PC-3 (cell line): ENCODE measurements at places on chromosomes 11 and 22. TPM values are rescaled to one million over a fixed set of nuclear protein-coding genes. Genes with fewer than 3 reads are reported as not detected.

The ADAMTS8 gene
- 0.12 TPM in 1 of 2 replicates, not detected in the other for total RNA-seq

The MS4A3 gene
- total RNA-seq = not detected in 2 replicates

The LRRC4C gene
- total RNA-seq = not detected in 2 replicates

The GNAZ gene
- total RNA-seq = 14.4 and 17.6 TPM in 2 replicates

The SHANK3 gene
- total RNA-seq = 3.7 and 6.8 TPM in 2 replicates

The PKDREJ gene
- not detected in 2 replicates for total RNA-seq

The CHRM1 gene
- total RNA-seq = not detected in 2 replicates

DNA sequence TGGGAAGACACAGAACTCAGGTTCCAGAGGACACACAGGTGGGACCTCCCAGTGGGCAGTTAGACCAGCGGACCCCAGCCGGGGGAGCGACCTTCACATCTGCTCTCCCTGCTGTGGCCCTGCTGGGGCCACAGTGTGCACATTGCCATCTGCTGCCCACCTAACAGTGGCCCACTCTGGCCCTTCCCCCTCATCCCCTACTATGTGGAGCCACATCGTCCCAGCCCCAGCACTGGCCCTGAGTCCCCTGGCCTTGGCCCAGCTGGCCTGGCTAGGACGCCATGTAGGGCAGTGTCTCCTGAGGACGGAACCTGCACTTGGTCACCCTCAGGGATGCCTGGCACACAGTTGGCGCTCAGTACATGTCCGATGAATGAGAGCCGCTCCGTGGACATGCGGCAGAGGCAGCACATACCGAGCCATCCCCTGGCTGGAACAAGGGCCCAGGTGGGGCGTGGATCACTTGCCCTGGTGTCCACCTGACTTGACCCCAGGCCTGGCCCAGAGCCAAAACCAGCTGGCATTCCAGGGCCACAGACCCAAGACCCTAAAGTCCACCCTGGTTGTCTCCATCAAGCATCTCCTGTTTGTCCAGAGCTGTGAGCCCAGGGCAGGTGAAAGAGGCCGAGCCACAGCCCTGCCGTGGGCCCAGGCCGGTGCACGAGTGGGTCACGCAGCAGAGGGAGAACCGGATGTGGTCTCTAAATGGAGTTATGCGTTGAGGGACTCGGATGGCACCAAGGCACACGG lies 93.1 kb upstream of the FGF3 start:
- H3K36me3 ChIP-seq = no peaks in the 10 kb centered on the region
- H3K27ac ChIP-seq = no peak overlapping the region
- H3K27me3 ChIP-seq = no peaks in the 10 kb centered on the region

DNA sequence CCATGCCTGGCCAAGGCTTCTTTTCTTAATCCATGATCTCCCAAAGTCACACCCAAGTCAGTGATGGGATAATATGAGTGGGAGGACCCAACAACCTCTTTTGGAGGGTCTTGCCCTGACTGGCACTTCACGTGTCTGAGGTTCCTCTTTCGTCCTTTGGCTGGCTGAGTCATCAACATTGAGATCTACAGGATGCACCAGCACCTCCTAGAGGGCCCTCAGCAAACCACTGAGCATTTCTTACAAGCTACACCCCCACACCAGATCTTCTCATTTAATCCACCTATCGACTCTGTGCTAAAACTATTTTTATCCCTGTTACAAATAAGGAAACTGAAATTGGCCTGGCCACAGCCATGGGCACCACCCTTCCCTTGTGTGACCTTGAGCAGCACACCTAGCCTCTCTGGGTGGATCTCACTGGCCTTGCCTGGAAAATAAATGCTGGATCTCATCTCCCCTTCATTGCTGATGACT lies 63.4 kb downstream of the FLI1 start:
- H3K4me1 ChIP-seq = no peaks in the 10 kb centered on the region
- H3K36me3 ChIP-seq = no peaks in the 10 kb centered on the region
- H3K27me3 ChIP-seq = 0 out of 2 replicates have a peak, but pooled peaks cover 7% of the 10 kb centered on the region
- peak; percentile 50 for DNase-seq

DNA sequence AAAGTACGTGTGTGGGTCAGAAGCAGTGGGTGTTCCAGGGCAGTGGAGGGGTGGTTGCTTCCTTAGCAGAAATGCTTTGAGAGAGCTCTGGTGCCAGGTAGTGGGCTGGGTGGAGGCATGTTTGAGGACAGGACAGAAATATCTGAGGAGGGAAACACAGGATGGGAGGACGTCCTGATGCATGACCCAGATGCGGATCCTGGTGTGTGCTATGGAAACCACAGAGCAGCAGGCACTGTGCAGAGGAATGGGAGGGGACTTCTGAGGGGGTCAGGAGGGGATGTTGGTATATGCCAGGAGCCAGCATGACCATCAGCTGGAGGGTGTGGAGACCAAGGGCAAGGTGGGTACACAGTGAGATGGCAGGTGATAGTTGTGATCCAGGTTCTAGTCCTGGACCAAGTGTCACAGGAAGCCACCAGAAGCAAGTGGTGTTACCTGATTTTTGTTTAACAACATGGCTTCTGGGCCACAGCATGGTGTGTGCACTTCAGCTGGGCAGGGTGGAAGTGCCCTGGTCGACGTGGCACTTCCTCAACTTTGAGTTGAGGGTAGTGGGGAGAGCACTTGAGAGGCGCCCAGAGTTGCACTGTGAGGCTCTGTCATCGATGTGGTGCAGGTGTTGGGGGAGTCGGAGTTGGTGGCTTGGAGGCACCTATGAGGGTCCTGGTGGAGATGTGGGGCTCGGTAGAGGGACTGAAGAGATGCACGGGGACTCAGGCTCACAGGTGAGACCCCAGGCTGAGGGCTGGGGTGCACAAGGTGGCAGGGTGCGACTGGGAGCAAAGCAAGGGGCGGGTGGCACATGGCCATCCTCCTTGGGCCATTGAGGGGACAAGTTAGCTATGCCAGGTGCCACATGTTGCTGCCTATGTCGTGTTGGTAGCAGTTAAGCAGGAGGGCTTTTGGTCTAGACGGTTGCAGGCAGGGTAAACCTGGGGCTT lies 7.5 kb downstream of the DGCR8 start:
- peaks cover 72% of the 10 kb centered on the region for H3K36me3 ChIP-seq
- H3K4me3 ChIP-seq = no peak overlapping the region
- H3K27ac ChIP-seq = no peak overlapping the region

- H3K36me3 ChIP-seq = no peaks in the 10 kb centered on the region
- no peak overlapping the region for H3K4me3 ChIP-seq
- H3K27ac ChIP-seq = peak overlapping the region; percentile 53
- H3K27me3 ChIP-seq = no peaks in the 10 kb centered on the region
- peaks cover 23% of the 10 kb centered on the region for H3K4me1 ChIP-seq
Measured at GRCh38 chr22:37032535-37033460, 13.3 kb downstream of the MPST start.

- H3K36me3 ChIP-seq = no peaks in the 10 kb centered on the region
- no peak overlapping the region for H3K27ac ChIP-seq
- H3K4me1 ChIP-seq = no peaks in the 10 kb centered on the region
- no peak overlapping the region for H3K4me3 ChIP-seq
Measured at GRCh38 chr22:49660794-49661781, 166.6 kb downstream of the BRD1 start.

DNA sequence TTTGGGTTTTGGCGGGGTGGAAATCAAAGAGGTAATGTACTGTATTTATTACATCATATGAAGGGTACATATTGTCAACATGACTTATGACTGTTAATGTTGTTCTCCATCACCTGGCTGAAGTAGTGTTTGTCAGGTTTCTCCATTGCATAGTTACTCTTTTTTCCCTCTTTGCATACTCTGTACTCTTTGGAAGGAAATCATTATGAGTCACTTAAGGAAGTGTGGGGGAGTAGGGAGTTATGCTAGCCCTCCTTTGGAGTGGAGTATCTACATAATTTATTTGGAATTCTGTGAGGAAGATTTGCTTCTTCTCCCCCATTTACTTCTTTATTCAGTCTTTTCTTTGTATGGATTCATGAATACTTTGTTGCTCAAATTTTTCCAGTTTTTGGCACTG lies 3.6 kb upstream of the PGR start:
- H3K4me1 ChIP-seq = no peaks in the 10 kb centered on the region
- no peak overlapping the region for H3K4me3 ChIP-seq

- no peaks in the 10 kb centered on the region for H3K4me1 ChIP-seq
- H3K27ac ChIP-seq = no peak overlapping the region
- peaks cover 66% of the 10 kb centered on the region for H3K27me3 ChIP-seq
- no peak for DNase-seq
- no peak overlapping the region for H3K4me3 ChIP-seq
Measured at GRCh38 chr11:114083391-114084252, 24.1 kb downstream of the ZBTB16 start.

- no peaks in the 10 kb centered on the region for H3K27me3 ChIP-seq
- no peaks in the 10 kb centered on the region; the same call in 1 of the 2 replicates for H3K36me3 ChIP-seq
Measured at GRCh38 chr11:19553683-19554333, 158.8 kb upstream of the NAV2 start.

DNA sequence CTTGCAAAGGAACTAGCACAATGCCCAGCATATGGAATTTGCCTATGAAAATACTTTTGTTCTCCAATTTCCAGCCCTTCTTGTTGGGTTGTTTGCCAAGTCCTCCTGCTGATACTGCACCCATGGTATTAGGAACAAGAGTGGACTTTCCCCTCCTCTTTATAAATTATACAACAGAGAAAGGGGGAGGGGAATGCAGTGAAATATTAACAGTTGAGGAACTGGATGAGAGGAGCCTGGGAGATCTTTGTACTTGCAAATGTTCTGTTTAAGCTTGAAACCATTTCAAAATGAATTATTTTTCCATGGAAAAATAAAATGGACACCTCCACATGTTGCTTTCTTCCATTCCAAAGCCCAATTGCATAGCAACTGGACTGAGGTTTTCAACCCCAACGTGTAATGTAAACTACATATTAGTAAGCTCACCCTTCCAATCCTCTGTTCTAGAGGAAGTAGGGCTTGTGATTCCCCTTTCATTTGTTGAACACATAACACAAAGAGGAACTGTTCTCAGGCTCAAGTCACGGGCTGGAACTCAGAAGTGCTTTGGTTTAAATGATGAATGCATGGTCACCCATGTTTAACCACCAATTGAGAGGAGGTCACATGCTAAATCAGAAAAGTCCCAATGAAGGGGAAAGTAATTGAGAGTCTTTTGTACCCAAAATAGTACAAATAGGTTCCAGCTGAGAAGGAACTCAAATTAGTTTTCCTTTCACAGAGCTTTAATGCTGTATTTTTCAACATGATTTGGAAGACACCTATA lies 66.2 kb upstream of the ZC3H12C start:
- H3K4me3 ChIP-seq = no peak overlapping the region
- H3K4me1 ChIP-seq = peaks cover 8% of the 10 kb centered on the region
- no peak for DNase-seq
- no peaks in the 10 kb centered on the region for H3K36me3 ChIP-seq

- H3K27me3 ChIP-seq = no peaks in the 10 kb centered on the region; the same call in 1 of the 2 replicates
- peaks cover 21% of the 10 kb centered on the region for H3K4me1 ChIP-seq
- H3K36me3 ChIP-seq = no peaks in the 10 kb centered on the region
- no peak for DNase-seq
- no peak overlapping the region for H3K4me3 ChIP-seq
Measured at GRCh38 chr22:50118557-50119168, 28.9 kb downstream of the MOV10L1 start.

DNA sequence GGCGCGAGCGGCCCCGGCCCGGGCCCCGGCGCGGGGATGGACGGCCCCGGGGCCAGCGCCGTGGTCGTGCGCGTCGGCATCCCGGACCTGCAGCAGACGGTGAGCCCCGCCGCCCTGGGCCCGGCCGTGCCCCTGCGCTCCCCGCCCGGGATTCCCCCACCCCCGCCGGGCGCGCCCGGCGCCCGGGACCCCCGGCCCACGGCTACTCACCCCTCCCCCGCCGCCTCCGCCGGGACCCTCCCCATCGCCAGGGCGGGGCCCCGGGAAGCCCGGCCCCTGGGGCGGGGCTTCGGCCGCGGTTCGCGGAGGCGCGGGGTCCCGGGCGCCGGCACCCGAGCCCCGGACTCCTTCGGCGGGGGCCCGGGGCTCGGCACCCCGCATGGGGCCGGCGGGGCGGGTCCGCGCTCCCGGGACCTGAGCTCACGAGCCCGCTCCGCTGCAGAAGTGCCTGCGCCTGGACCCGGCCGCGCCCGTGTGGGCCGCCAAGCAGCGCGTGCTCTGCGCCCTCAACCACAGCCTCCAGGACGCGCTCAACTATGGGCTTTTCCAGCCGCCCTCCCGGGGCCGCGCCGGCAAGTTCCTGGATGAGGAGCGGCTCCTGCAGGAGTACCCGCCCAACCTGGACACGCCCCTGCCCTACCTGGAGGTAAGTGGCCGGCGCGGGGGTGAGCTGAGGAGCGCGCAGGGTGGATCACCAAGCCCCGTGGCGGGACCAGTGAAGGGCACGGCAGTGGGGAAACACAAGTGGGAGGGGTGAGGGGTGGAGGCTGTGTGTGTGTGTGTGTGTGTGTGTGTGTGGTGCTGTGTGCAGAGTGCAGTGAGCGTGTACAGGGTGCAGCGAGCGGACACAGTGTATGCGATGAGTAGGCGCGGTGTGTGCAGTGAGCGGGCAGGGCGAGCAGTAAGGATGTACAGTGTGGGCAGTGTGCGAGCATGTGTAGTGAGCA lies 2.3 kb downstream of the SHANK3 start:
- H3K36me3 ChIP-seq = no peaks in the 10 kb centered on the region
- no peak overlapping the region for H3K27ac ChIP-seq
- DNase-seq = peak; percentile 73
- H3K4me1 ChIP-seq = peaks cover 4% of the 10 kb centered on the region; the same call in 1 of the 2 replicates
- peak overlapping the region; percentile 71 for H3K4me3 ChIP-seq

GRCh38 chr22:20605328-20605727 lies 97.9 kb downstream of the MED15 start:
- no peak for DNase-seq
- H3K4me3 ChIP-seq = no peak overlapping the region
- no peaks in the 10 kb centered on the region for H3K36me3 ChIP-seq
- H3K27ac ChIP-seq = no peak overlapping the region

DNA sequence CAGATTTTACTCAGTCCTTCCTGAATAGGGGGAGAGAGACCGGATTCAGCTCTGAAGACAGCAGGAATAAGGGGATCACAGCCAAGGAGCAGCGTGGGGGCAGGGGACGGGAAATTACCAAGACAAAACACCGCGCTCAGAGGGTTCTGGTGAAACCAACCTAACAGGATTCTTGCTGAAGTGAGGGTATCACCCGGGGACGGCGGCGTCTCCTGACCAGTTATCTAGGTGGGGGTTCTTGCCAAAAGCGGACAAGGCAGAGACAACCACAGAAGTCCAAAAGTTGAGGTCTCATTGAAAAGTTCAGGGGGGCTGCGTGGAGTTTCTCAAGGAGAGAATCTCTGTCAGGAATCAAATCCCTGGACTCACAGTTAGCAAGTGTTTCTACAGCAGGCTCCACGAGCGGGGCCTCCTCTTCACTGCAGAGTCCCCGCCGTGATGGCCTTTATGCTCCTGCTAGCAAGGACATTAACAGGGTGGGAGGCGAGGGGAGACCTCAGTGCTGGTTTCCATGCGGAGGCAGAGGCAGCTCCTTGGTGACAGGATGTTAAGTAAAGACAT lies 291.0 kb downstream of the BRD1 start:
- H3K4me3 ChIP-seq = no peak overlapping the region
- DNase-seq = no peak
- no peaks in the 10 kb centered on the region for H3K4me1 ChIP-seq
- no peak overlapping the region for H3K27ac ChIP-seq
- H3K27me3 ChIP-seq = peaks cover 94% of the 10 kb centered on the region
- H3K36me3 ChIP-seq = no peaks in the 10 kb centered on the region

DNA sequence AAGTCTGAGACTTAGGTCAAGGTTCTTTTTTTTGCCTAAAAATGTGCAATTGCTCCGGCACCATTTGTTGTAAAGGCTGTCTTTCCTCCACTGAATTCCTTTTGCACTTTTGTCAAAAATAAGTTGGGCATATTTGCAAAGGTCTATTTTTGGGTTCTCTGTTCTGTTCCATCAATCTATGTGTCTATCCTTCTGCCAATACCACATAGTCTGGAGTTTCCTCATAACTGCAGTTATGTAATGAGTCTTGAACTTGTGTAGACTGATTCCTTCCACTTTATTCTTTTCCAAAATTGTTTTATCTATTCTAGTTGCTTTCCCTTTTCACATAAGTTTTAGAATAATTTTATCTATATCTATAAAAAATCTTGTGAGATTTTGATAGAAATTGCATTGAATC lies 6.7 kb downstream of the KCNJ5 start:
- no peak for DNase-seq
- no peaks in the 10 kb centered on the region for H3K27me3 ChIP-seq
- no peak overlapping the region for H3K27ac ChIP-seq
- no peaks in the 10 kb centered on the region for H3K36me3 ChIP-seq
